ENCODE measurements at places on chromosomes 7 and 10.

DNA sequence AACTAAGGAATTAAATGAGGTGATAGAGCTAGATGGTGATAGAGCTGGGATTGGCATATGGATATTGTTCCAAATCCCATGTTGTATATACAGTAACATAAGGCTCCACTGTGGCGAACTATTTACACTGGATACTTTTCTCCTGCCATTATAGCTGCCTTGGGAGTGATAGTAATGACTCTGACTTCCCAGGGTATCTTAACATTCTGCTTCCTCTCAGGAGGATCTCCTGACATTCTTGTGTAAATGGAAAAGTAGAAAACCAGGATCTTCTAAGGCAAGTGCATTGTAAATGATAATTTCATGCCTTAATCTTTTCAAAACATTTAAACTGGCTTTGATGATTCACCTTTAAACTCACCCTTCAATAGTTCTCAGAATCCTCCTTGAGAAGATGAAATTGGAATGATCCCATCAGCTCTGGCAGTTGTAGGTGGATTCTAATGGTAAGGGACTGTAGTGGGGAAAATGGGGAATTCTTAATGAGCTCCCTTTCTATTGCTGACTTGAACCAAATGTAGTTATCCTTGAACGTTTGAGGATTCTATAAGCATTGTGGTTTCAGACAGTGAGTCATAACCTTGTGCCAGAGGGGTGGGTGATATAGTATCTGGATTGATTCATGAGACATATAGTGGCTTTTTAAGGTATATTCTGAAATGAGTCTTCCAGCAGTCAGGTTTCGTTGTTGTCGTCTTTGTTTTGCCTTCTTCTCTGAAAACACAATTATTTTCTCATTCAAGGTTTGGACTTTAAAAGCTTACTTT, 450.0 kb downstream of the SUGCT start:
- DNase-seq: no peak

GRCh38 chr7:156827587-156828203, 65.3 kb downstream of the LMBR1 start:
- DNase-seq: no peak

DNA sequence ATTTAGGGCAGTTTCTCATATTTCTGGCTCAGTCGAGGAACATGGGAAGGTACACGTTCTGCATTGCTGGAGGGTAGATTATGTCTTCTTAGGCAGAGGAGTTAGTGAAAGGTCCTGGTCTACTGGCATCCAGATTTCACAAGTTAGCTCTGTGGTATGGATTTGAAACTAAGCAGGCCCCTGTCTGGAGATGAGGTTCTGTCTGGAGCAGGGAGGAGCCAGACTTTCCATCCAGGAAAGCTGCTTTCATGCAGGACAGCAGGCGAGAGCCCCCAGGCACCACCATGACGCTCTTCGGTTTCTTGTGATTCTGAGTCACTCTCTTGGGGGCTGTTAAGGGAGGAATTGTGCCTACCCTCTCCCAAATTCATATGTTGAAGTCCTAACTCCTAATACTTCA, 184.3 kb downstream of the KIAA1217 start:
- no peak for DNase-seq

DNA sequence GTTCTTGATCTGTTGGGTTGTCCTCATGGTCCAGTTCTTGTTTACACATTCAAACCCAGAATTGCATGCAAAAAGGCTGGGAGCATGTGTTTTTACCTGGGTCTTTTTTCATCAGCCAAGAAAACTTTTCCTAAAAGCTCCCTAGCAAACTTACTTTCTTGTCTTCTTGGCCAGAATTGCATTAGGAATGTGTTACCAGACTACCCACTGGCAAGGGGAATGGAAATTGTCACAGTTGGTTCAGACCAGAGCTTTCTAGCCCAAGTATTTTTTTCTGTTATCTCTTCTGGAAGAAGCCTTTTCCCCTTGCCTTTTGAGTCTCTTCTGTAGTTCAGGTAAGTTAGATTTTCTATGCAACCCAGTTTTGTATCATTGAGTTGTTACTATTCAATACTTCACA, 77.5 kb downstream of the BMPR1A start:
- DNase-seq: no peak

- DNase-seq: no peak
Observed at GRCh38 chr7:124152859-124153692, 120.2 kb upstream of the TMEM229A start.

DNA sequence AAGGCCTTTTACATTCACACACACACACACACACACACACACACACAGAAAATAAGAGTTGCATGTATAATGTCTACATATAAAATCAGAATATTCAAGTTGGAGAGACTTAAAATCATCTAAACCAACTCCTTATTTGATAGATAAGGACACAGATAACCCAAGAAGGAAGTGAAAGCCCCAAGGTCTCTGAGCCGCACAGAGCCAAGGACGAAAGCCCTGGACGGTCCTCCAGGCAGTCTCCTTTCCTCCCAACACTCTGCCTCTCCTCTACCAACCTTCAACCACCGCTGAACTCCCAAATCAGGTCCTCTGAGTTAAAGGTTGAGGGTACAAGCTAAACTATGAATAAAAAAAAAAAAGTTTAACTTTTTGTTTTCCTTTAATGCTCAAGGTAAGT, 28.2 kb downstream of the UBE2H start:
- no peak for DNase-seq

DNA sequence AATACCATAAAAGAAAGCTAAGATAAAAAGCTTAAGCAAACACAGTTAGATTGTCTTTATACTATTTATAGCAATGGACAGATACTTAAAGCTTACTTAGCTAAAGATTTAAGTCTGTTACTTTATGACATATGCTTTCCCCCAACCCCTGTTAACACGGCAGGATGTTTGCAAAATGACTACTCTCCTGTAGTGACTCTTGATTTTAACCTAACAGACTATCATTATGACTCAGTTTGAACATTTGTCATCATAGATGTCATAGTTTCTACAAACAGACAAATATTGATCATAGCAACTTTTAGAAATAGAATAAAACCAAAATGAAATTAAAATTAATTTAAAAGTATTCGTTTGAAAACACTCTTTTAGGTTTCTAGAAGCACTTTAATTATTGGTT, 7.8 kb upstream of the COMMD3 start:
- DNase-seq: no peak

DNA sequence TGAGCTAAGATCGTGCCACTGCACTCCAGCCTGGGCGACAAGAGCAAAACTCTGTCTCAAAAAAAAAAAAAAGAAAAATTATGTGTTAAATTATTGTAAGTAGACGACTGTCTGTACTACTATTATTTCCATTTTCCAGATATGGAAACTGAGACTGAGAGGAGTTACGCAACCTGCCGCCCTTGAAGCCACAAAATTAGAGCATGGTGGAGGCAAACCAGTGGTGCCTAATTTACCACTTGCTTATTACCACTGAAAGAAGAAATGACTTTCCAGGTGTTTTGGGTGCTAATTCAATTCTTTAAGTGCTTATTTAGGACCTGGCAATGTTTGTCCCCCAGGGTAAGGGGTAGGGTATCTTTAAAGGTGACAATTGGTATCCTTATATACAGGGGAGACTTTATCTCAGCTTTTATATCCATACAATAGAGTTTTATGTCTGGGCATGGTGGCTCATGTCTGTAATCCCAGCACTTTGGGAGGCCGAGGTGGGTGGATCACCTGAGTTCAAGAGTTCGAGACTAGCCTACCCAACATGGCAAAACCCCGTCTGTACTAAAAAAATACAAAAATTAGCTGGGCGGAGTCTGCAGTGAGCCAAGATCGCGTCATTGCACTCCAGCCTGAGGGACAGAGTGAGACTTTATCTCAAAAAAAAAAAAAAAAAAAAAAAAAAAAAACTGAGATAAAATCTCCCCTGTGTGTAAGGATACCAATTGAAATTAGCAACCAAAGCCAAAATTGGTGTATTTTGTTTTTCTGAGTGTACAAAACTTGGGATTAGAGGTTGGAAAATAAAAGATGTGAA, 16.6 kb upstream of the CAMK1D start:
- no peak for DNase-seq

GRCh38 chr7:136033413-136034031, 56.4 kb upstream of the MTPN start:
- no peak for DNase-seq

DNA sequence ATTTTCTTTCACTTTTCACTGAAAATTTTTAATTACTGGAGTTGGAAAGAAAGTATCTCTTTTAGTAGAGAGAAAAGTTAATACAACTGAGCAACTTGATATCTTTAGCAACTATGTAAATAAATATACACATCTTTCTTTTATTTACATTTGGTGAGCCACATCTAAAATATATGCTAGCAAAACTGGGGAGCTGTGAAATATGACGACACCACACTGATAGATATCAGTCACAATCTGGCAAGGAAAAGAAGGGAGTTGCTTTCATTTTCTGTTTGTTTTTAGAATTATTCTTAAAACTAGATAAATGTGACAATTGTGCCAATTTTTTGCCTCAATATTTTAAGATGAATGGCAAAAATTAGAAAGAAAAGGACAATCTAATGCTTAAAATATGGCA, 2.7 kb upstream of the ZNF804B start:
- DNase-seq: no peak

GRCh38 chr7:46024263-46024916, 103.3 kb upstream of the IGFBP3 start:
- no peak for DNase-seq

DNA sequence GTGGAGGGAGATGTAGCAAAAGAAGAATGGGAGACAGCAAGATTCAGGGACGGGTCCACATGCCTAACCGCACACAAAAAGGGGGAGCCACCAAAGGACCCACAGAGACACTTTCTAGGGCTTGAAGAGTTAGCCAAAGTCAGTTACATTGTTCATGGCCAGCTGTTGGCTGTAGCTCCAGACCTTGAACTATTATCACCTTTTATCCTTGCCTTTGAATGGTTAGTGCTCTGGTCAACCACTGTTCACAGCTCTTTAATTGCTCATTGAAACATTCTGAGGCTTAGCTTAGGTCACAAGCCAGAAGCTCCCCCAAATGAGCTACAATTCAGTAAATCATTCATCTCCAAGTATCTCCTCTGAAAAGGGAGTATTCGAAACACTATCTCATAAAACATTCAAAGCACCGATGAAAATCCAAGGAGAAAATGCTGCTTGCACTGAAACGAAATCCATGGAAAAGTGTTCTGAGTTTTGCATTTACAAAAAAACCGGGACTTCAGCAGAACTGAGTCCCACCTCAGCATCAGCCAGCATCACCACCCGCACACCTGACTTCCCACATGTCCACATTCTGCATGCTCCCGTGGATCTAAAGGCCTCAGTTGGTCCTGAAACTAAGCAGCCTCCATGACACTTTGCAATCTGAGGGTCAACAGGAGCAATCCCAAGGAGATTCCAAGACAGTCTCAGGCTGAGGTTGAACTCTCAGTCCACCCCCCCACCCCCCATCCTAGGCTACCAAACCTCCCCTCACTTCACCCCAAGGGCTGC, 4.0 kb downstream of the SORBS1 start:
- no peak for DNase-seq

DNA sequence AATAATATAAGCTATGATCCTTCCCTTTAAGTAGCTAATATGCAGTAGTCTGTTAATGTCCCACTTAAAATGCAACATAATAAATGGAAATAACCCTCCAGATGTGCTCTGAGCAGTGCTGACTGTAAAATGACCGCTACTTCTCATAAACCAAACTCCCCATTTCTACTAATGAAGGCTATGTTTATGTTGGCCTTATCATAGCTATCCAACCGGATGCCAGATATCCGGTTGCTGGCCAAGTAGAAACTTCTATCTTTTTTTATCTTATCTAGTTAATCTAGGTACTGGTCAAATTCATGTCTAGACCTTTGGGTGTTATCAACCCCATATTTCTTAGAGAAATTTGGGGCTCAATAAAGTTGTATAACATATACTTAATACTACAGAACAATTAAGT, 56.6 kb downstream of the CHRM2 start:
- DNase-seq: no peak

- no peak for DNase-seq
Observed at GRCh38 chr7:67817481-67817880, 820.8 kb downstream of the TYW1 start.

GRCh38 chr10:30438021-30438850, 4.3 kb downstream of the MAP3K8 start:
- DNase-seq: peak; percentile 11

GRCh38 chr7:140345426-140345825, 52.9 kb downstream of the SLC37A3 start:
- DNase-seq: no peak

DNA sequence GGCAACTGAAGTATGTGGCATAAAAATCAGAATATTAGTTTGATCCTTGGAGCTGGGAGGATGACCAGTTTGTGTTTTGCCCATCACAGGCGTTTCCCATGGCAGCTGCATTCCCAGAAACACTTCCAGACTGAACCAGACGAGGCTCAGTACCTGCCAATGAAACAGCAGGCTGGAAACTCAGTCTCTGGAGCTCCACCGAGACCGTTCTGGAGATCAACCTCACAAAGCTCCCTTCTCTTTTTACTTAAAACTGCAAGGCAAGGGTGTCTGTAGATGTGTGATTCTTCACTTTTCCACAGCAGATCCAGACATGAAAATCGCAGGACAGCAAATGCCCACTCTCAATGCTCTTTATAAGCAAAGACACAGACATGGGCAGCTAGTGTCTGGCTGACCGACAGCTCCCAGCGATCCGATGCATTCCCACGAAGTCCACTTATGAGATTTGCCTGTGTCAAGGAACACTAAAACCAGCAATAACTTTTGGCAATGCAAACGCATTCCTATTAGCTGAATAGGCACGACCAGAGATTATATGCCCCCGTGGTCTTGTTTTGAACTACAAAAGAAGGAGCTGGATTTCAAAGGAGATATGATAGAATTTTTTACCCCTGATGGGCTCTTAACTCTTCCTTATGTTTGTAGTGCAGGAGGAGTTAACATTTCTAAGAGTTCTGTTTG, 72.6 kb downstream of the ADAM12 start:
- DNase-seq: peak; percentile 74

GRCh38 chr7:18768256-18768655, 272.7 kb downstream of the HDAC9 start:
- no peak for DNase-seq

GRCh38 chr7:75842836-75843446, 29.3 kb upstream of the CCL24 start:
- peak; percentile 67 for DNase-seq

- DNase-seq: no peak
Observed at GRCh38 chr7:42039921-42040320, 197.1 kb downstream of the GLI3 start.

DNA sequence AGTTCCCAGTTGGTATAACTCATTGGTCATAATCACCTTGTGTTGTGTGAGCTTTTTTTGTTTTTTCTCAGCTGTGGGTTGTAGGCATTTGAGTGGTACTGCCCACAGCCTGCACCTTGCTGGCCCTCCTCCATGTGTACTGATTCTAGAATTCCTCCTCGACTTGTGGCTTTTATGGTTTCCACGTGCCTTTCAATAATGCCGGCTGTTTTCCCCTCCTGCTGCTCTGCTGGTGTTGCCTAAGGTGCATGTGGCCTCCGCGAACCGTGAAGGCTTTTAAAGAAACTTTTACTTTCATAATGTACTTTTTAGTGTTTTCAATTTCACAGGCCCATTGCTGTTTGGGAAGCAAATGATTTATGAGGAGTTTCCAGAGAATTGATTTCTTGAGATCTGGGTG, 518.0 kb downstream of the REEP3 start:
- DNase-seq: no peak

GRCh38 chr7:131040467-131040932, 287.2 kb upstream of the MKLN1 start:
- DNase-seq: no peak

GRCh38 chr7:37336259-37336658, 112.4 kb downstream of the ELMO1 start:
- no peak for DNase-seq

- no peak for DNase-seq
Observed at GRCh38 chr10:50951365-50951764, 65.9 kb upstream of the A1CF start.

GRCh38 chr7:94003446-94004023, 620 bp downstream of the BET1 start:
- peak; percentile 6 for DNase-seq

All from GM04503 (cell line).